Hematopoietic multipotent progenitor cell treated with erythropoietin and hydrocortisone succinate and interleukin-3 and kit ligand, for 17 days (in vitro differentiated cells): ENCODE measurements at places on chromosomes 1 and 21.

- no peak for DNase-seq
These were observed 99.4 kb downstream of the FOXD2 start for GRCh38 chr1:47537268-47537667.

DNA sequence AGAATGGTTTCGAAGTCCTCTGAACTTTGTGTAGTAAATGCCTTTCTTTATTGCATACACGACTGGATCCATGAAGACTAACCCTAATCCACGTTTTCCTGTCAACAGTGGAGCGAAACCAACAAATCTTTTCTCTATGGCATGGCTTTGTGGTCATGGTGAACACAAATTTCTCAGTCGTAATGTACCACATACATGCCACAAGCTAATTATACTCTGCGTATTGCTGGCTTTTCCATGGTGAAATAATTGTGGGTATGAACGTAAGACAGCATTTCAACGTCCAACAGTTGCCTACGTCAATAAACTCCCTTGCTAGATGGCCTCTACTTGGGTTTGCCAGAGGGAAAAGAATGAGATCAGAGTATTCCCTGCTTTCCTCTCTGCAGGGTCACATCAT is 27.5 kb downstream of the INTS7 start:
- DNase-seq = no peak

DNA sequence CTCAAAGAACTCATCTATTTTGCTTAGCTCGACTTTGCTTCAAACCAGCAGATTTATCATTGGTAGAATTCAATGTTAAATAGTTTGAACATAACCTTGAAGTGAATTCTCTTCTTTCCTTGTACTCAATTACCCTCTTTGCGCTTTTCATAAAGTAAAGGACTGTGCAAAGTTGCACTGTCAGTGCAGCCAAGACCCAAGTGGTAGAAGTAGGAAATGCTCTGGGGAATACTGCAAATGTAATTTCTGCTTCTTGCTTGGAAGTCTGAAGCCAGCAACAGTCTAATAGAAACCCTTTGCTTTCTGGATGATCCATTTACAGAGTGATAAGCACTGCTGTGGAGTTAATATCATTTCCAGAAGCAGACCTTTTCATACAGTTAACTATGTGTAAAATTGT is 936.7 kb upstream of the TMPRSS15 start:
- no peak for DNase-seq

DNA sequence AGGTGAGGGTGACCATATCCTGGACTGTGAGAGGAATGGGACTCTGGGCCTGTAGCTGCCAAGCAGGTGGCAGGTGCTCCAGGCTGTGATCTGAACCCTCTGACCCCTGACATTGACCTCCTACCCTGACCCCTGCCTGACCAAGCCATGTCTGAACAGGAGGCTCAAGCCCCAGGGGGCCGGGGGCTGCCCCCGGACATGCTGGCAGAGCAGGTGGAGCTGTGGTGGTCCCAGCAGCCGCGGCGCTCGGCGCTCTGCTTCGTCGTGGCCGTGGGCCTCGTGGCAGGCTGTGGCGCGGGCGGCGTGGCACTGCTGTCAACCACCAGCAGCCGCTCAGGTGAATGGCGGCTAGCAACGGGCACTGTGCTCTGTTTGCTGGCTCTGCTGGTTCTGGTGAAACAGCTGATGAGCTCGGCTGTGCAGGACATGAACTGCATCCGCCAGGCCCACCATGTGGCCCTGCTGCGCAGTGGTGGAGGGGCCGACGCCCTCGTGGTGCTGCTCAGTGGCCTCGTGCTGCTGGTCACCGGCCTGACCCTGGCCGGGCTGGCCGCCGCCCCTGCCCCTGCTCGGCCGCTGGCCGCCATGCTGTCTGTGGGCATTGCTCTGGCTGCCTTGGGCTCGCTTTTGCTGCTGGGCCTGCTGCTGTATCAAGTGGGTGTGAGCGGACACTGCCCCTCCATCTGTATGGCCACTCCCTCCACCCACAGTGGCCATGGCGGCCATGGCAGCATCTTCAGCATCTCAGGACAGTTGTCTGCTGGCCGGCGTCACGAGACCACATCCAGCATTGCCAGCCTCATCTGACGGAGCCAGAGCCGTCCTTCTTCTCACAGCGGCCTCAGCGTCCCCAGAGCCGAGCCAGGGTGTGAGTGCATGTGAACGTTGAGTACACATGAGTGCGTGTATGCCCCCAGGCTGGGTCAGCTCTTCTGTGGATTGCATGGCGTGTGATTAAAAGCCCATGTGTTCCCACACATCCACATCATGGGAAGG is 3.1 kb downstream of the TMEM125 start:
- DNase-seq = no peak

GRCh38 chr1:196558411-196558810 is 49.8 kb downstream of the KCNT2 start:
- DNase-seq = no peak

DNA sequence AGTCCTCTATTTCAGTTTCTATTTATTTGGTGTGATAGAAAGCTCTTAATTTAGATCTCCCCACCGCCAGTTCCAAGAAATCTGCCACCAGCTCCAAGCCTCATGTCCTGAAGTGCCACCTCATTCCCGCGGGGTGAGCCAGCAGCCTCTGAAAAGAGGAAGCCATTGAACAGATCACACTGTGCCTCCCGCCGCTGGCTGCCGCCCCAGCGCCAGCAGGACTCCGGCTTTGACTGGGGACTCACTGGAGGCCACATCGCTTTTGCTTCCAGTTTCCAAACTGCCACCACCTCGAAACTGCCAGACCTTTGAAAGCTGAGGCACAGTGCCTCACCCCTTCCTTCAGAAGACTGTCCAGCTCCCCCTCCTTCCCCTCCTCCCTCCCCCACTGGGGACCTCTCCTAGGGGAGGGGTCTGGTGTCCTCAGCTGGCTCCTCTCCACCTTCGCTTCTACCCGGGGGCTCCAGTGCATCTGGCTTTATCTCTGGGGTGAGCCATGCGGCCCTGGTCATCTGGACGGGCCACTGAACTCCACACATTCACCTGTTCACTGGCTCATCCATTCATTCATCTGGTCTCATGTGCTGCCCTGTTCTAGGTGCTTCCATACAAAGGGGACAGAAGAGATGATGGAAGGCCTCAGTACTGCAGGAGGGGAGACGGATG is 58.9 kb downstream of the VPS26C start:
- DNase-seq = no peak

- no peak for DNase-seq
These were observed 8.7 kb downstream of the ITSN1 start for GRCh38 chr21:33650929-33651509.
